ENCODE measurements at places on chromosomes 1 and 21.
A peak's percentile ranks its signal among the peaks of the same experiment; 100 is the strongest.

DNA sequence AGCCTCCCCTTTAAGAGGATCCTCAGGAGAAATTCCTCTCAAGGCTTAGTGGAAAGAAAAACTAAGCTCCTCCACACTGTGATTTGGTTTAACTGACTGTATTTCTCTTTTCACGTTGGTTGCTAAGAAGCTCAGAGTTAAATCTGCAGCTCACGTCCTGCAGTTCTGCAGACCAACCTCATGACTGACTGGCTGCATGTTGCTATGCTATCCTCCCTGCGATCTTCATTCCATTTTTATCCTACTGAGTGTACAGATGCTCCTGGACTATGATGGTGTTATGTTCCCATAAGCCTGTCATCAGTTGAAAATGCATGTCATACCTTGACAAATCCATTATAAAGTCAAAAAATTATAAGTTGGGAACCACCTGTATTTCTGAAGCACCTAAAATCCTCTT is 34.6 kb downstream of the FAM163A start:
- DNase-seq, result no peak

DNA sequence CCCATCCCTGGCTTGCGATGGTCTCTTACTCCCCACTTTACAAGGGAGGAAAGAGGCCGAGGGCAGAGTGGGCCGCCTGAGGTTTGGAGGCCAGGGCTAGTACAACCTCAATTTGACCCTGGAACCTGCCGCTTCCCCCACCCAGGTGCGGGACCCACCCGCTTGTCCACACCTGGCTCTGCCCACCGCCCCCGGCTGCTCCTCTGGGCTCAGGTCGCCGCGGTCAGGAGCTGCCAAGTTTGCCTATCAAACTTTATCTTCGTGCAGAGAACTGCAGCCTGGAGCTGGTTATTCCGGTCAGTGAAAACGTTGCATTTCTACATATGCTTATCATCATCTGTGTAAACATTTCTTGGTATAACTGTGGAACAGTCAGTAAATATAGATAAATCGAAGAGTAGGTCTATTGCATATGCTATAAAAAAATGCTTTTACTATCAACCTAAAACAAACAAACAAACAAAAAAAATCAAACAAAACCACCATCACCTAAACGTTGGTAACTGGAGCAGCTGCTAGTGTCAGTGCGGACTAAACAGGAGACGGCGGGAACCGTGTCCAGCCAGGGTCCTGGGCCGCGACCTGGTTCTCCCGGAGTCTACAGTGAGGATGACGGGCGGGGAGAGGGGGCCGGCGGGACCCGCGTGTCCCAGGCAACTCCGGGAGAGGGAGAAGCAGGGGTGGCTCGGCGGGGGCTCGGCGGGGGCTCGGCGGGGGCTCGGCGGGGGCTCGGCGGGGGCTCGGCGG is 906 bp upstream of the ADARB1 start:
- no peak for DNase-seq

- DNase-seq, result no peak
Measured at GRCh38 chr1:199913318-199913717, 114.2 kb upstream of the NR5A2 start.

- no peak for DNase-seq
Measured at GRCh38 chr1:150874455-150875196, 1.8 kb downstream of the ARNT start.

DNA sequence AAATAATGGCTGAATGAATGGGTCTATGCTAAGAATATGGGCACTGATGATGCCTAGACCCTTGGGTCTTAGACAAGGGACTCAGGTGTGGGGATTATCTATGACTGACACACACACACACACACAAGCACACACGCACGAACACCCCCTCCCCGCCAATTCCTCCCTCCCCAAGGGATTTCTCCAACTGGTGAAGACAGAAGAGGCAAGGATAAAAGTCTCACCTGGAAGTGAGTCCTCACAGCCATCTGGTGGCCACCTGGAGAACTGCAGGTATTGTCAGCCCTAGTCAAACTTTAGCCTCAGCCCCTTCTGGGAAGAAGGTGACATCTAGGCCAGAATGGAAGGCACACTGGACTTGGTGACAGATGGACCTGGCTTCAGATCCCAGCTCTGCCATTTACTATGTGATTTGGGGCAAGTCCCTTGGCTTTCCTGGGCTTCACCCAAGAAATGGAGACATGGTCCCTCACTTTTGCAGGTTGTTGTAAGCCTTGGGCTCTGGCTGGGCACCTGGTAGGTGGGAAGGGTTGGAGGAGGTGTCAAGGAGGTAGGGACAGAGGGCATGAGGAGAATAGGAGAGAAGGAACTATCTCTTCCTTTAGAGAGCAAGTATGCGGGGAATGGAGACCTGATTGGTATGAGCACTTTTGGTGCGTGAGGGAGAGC is 4.0 kb upstream of the GPR3 start:
- DNase-seq, result peak; percentile 62

DNA sequence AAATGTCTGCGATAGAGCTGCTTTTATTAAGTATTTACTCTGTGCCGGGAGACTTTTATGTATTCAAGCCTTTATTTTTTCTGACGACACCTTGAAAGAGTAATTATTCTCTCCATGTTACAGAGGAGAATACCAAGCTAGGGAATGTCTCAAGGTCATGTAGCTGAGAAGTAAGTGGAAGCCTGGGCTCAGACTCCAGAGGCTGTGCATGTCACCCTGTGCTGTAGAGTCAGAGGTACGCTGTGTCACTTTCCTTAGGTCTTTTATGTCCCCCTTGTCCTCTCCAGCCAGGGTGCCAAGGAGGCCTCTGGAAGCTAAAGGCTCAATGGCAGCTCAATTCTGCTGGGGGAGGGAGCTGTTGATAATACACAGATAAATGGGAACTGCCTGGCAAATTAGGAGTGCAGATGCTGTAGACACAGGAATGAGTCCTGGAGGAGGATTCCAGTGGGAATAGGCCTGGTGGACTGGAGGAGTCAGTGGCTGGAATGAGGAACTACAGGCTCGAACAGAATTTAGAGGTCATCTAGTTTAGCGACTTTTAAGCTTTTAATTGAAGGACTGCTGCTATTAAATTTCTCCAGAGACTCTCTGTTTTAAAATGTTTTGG is 9.3 kb upstream of the IL19 start:
- DNase-seq, result no peak

DNA sequence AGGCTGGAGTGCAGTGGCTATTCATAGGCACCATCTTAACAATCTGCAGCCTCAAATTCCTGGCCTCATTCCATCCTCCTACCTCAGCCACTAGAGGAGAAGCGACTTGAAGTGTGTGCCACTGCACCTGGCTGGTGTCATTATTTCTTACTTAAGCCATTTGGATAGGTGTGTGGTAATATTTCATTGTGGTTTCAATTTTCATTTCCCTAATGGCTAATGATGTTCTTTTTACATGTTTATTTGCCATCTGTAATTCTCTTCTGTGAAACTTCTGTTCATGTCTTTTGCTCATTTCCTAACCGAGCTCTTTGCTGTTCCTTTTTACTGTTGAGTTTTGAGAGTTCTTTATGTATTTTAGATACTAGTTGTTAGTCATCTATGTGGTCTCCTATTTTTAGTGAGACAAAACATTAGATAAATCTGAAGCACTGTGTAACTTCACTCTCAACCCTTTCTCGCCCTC is 66.8 kb downstream of the SLC27A3 start:
- DNase-seq, result no peak

DNA sequence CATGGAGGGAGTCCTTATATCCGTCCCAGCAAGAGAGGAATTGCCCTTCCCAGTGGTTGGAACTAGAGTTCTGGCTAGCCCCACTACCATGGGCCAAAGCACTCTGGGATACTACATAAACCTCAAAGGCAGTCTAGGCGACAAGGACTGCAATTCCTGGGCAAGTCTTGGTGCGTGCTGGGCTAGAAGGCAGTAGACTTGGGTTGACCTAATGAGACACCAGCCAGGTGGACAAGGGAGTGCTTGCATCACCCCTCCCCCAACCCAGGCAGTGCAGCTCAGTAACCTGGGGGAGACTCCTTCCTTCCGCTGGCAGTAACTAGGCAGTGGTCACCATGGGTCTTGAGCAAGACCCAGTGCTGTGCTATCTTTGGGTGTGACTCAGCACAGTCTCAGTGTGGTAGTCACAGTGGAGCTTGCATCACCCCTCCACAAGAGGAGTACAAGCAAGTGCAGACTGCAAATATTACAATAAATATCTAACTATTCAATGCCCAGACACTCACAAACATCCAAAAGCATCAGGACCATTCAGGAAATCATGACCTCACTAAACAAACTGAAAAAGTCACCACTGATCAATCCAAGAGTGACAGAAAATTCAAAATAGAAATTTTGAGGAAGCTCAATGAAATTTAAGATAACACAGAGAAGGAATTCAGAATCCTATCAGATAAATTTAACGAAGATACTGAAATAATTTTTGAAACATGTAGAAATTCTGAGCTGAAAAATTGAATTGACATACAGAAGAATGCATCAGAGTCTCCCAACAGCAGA is 84.7 kb upstream of the LYPLAL1 start:
- DNase-seq, result no peak

GRCh38 chr1:43529206-43529731 is 1.4 kb upstream of the PTPRF start:
- peak; percentile 73 for DNase-seq

- peak; percentile 23 for DNase-seq
Measured at GRCh38 chr1:1616045-1616790, 918 bp downstream of the MIB2 start.

GRCh38 chr1:55064071-55064581 is 24.8 kb downstream of the PCSK9 start:
- peak; percentile 42 for DNase-seq

GRCh38 chr1:174433451-174433850 is 14.3 kb upstream of the GPR52 start:
- no peak for DNase-seq

GRCh38 chr1:186620566-186621350 is 59.5 kb downstream of the PTGS2 start:
- DNase-seq, result no peak

DNA sequence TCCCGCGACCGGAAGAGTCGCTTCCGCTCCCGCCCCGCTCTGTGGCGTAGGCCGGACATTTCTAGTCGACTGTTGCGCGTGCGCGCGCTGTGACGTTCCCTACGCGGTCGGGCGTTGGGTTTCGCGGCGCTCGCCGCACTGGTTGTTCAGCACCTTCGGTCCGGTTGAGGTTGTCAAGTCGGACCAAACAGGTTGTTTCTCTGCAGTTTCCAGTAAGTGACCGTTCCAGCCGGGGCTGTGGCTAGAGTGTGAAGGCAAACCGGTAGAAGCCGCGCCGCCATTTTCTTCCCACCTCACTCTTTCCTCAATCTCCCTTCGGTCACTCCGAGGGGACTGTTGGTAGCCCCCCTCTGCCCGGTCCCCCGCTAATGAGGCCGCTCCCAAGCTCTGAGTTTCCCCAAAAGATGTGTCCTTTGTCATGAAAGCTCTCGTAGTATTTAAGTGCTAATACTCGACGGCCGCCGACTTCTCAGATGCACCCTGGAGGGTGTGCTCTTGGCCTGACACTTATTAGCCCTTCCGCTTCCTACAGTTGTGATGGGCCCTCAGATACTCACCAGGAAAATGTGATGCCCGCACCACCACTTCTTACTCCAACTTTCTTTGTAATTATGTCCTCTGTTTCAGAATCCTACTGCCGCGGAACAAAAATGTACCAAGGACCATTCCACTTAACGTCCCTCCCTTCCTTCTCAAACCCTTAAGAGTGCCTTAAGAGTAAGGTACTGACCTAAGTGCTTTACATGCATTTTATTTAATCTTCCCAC is 56.3 kb downstream of the TRAF5 start:
- DNase-seq, result peak; percentile 92

GRCh38 chr21:28540514-28540913 is 452.2 kb downstream of the LTN1 start:
- no peak for DNase-seq

GRCh38 chr1:212218065-212218464 is 67.1 kb upstream of the PPP2R5A start:
- DNase-seq, result no peak

DNA sequence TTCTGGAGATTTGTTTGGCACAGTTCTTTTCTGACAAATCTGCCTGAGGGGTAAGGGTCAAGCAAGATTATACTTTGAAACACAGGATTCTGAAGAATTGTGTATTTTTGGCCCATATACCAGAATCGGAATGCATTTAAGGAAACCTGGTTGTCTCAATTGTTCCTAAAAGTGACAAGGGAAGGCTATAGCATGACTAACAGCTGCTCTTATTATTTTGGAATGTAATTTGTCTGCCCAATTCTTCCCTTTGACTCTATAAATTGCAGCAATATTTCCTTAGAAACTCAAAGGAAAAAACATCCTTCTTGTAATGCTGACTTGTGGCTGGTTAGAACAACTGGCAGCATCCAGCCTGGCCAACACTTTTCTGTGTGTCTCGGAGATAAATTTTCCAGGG is 15.8 kb upstream of the VCAM1 start:
- DNase-seq, result no peak

DNA sequence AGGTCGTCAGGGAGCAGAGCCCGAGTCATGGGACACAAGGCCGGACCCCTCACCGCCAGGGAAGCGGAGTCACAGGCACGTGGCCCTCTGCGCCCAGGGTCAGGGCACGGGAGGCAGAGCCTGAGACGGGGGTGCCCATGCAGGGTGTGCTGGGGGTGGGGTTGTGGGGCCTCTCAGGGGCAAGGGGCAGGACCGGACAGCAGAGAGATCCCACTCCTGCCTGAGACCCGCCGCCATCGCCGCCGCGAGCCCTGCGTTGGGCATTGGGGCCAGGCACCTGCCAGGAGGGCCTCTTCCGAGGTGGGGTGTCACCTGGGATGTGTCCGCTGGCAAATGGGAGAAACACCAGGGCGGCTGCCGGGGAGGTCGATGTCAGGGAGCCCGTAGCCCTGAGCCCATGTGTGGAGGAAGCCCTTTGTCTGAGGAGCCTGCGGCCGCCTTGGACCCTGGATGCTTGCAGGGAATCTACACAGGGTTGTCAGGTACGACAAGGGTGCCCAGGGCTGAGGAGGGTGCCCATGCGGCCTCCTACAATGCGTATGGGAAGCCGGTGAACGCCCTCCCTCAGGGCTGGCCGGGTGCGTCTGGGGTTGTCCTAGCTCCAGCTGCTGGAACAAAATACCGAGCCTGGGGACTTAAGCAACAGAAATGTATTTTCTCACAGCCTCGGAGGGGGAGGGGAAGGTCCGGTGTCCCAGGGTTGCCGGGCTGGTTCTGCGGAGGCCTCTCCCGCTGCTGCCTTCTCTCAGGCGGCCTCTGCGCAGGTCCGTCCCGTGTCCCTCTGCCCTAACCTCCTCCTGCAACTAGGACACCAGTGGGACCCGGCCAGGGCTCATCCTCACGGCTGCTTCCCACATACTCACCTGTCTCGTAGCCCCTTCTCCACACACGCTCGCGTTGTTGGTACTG is 16.4 kb upstream of the C1orf159 start:
- no peak for DNase-seq

DNA sequence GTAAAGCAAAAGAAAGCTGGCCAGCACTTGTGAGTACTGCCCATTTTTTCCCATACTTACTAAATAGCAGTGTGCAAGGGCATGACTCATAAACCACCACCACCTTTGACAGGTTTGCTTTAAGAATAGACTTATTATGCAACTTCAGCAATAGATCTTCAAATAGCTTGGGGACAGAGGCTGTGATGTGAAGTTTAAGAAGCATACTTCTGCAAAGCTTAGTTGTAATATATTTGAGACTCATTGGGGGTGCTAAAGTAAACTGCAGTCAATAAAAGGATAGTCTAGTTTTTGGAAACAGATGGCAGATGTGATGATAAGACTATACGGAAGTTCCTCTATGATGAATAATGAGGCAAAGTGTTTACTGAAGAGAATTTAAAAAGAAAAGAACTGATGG is 210.0 kb downstream of the PLA2G4A start:
- DNase-seq, result no peak

GRCh38 chr1:85224295-85224694 is 23.5 kb upstream of the SYDE2 start:
- no peak for DNase-seq

GRCh38 chr1:31441073-31441472 is 28.1 kb downstream of the SERINC2 start:
- DNase-seq, result no peak

Measured in COR-L47 (cell line).